ENCODE measurements at places on chromosomes 13 and 19. TPM values are rescaled to one million over a fixed set of nuclear protein-coding genes. Genes with fewer than 3 reads are reported as not detected.

GRCh38 chr19:10701955-10702525 lies 801 bp downstream of the QTRT1 start:
- peak; percentile 51 for DNase-seq

DNA sequence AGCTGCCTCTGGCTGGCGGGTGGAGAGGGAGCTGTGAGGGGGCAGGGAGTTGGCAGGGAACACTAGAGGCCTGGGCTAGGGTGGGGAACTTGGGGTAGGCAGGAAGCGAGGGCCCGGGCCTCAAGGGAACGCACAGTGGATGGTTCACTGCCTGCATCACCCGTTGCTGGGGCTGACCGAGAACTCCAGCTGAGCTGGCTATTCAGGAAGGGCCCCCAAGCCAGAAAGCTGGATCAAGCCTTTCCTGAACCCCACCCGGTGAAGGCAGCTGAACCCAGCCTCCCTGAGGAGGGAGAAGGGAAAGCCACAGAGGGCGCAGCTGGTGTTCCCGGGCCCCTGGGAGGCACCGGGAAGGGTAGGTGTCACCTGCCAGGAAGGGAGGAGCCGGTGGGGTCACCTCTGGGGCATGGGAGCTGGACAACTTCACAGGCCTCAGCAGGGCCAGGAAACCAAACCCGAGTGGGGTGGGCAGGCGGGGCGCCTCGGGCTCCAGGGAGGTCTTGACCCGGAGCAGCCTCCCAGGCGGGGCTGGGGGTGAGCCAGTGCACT lies 13.9 kb downstream of the PALM start:
- DNase-seq = no peak

GRCh38 chr13:20217168-20217567 lies 15.0 kb downstream of the GJB6 start:
- DNase-seq = no peak

GRCh38 chr19:35241417-35241816 lies 7.4 kb upstream of the LSR start:
- no peak for DNase-seq

GRCh38 chr13:109773276-109773675 lies 13.1 kb downstream of the IRS2 start:
- peak; percentile 75 for DNase-seq

GRCh38 chr19:4342314-4342614 lies 1.1 kb upstream of the MPND start:
- DNase-seq = no peak

DNA sequence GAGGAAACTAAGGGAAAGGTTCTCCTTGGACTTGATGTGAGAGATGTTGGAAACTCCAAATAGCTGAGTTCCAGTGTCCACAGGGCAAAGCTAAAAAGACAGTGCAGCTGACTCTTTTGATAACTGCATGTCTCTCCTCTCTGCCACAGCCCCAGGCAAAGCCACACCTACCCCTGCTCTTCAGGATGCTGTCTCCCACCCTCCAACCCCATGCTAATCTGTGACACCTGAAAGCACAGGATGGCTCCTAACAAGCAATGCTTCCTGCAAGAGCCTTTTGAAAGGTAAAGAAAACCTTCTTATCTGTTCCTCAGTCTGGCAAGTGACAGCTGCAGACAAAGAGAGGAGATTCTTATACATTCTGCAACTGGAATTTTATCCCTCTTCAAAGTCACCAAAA lies 14.5 kb downstream of the SLC46A3 start:
- no peak for DNase-seq

GRCh38 chr19:15365264-15365663 lies 14.3 kb downstream of the AKAP8 start:
- DNase-seq = no peak

- DNase-seq = no peak
Observed at GRCh38 chr19:7987114-7987768, 18.2 kb downstream of the ELAVL1 start.

DNA sequence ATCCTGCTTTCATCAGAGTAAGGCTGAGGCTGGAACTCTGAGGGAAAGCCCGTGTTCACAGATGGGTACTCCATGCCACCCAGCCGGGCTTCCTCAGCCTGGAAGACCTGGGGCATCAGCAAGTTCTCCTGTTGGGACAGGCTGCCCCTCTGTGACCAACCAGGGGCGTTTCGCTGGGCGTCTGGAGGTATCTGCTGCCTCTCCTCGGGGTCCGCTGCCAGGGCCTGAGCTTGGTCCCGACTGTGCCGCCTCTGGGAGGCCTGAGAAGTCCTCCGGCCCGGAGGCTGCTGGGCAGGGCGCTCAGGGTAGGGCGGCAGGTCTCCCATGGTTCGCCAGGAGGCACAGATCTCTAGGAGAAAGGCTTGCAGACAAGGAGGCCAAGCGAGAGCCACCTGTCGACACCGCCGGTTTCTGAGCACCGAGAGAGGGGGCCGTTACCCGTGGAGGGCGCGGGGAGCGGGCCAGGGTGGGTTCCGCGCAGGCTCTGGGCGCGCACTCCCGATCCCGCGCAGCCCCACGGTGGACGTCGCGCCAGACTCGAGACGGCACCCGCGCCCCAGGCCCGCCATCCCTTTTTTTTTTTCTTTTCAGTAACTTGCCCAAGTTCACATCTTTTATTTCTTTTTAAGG lies at the start of gene RSPH6A:
RSPH6A (minus strand) TSS at position 458 of the 630 bp plus-strand sequence; CDS start at position 326, 132 bp downstream.
- DNase-seq = no peak

GRCh38 chr19:17762505-17763229 lies 11.4 kb downstream of the FCHO1 start:
- DNase-seq = peak; percentile 82

- DNase-seq = no peak
Observed at GRCh38 chr13:50594276-50595051, 249.0 kb downstream of the DLEU7 start.

- no peak for DNase-seq
Observed at GRCh38 chr19:3499738-3500428, 591 bp downstream of the DOHH start.

GRCh38 chr13:65268009-65268408 lies 1962.1 kb downstream of the PCDH9 start:
- DNase-seq = no peak

DNA sequence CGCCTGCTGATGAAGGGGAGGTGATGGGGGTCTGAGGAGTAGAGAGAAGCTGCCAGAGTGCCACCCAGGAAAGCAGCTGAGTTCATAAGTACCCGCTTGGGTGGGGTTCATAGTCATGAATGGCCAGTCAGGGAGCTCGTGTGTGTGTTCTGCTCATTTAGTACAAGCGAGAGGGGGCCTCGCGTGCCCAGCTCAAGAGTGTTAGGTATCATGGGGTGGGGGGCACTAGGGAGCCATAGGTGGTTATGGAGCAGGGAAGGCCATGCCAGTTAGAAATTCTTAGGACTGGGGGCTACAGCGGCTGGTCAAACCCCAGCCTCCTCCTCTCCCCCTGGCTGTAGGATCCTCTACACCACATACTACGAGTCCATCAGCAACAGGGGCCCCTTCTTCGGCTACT lies 46.8 kb downstream of the CD320 start:
- no peak for DNase-seq

GRCh38 chr19:45468803-45469131 lies 971 bp downstream of the FOSB start:
- DNase-seq = no peak

GRCh38 chr19:6020166-6020882 lies 42.4 kb upstream of the RANBP3 start:
- DNase-seq = no peak

DNA sequence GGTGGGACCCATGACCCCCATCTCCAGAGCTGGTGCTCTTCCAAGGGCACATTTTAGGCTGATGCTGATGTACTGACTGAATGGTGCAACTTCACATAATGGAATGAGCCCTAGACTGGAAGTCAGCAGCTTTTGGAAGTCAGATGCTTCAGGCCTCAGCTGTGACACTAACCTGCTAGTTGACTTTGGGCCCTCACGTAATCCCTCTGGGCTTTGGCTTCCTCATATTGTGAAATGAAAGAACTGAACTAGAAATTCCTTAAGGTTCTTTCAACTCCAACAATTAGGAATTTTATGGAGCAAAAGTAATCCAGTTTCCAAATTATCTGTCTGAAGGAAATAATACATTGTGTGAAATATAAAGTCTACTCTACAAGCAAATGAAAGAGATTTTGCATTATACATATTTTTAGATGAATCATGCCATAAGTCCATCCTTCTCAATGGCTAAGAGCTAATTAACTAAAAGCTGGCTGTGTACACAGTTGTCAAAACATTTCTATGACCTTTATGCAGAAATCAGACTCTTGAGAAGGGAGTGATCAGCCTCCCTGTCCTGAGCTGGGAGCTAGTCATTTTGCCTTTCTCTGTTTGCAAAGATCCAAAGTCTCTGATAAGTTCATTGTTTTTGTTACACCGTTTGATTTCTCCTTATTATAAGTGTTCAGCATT lies 204.2 kb downstream of the DCLK1 start:
- no peak for DNase-seq

DNA sequence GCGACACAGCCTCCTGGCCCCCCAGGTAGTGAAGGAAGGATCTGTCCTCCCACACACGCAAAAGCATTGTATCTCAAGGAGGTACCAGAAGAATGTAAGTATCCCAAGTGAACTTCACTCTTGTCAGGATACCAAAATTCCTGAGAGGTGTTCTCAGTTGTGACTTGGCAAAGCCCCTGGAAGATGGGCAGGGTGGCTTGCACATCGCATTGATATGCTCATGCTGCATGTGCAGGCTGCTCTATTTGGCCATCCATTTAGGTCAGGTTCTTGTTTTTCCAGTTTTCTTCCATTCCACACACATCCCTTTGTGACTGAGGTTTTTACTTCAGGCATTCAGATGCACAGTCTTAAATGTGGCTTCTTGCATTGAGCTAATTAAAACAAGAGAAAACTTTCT lies 382.8 kb downstream of the FOXO1 start:
- DNase-seq = no peak

- DNase-seq = no peak
Observed at GRCh38 chr13:31859571-31859970, 120.2 kb downstream of the RXFP2 start.

- DNase-seq = no peak
Observed at GRCh38 chr13:33045851-33046592, 29.8 kb downstream of the KL start.

DNA sequence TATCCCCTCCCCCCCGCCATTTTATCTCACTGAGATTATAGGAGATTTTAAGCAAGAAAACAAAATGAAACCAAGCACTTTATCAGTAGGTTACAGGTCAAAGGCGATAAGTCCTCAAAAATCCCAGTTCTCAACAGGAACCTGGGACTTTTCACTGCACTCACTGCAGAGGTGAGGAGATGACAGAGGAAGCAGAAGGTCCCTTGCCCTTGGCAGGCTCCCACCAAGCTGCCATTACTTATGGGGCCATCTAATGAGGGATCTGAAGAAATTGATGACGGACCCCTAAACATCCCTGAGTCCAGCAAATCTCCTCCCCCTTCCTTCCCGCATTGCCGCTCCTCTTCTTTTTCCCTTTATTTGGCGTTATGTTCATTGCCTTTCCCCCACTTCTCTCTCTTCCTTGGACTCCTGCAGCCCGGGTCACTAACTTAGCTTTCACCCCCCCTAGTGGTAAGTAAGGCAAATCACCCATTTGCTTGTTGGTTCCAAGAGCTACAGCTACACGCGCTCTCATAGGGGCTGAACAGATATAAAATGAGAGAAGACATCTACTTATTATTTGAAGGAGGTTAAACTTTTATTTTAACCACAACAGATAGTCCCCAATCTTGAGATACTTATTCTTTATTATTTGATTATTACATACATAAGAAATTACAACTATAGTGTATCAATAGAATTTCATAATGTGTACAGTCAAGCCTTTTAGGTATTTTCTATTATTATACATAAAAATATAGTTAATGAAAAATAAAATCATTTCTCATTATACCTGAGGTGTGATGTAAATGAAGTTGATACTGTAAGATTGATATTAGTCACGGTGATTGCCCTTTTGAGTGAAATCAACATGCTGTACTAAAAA lies 52.0 kb upstream of the ARGLU1 start:
- peak; percentile 57 for DNase-seq

- DNase-seq = no peak
Observed at GRCh38 chr19:7864690-7865074, 9.5 kb downstream of the PRR36 start.

GRCh38 chr19:37077501-37077933 lies 716 bp upstream of the ZNF420 start:
- no peak for DNase-seq

DNA sequence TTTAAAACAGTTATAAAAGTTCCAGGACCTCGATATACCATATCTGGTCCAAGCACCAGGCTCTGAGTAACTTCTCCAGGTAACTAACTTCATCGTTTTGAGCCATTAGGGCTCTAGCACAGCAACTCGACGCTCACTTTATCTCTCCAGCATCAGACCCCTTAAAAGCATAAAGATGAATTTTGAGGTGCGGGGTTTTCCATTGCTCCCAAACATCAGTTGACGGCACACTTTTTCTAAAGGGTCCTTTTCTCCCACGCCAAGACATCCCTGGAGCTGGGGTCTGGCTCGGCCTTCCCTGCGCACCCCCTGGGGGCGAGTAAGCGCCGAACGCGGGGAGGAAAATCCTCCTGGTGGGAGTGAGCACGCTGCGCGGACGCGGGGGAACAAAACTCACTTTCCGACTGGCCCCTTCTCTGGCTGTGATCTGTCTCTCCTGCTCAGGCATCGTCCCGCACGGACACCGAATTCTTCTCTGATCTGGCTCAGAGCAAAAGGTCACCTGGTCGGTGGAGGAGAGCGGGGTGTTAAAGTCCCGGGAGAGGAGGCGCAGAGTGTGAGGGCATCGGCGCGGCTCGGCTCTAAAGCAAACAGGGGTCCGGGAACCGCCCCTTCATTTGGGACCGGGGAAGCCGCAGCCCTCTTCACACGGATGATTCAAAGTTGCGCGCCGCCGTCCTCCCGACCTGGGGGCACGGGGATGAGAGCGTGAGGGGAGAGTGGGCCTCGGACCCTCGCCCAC lies at the start of gene ATP7B:
ATP7B (minus strand) TSS at position 561 of the 742 bp plus-strand sequence; CDS start at position 448, 113 bp downstream.
- DNase-seq = peak; percentile 36

DNA sequence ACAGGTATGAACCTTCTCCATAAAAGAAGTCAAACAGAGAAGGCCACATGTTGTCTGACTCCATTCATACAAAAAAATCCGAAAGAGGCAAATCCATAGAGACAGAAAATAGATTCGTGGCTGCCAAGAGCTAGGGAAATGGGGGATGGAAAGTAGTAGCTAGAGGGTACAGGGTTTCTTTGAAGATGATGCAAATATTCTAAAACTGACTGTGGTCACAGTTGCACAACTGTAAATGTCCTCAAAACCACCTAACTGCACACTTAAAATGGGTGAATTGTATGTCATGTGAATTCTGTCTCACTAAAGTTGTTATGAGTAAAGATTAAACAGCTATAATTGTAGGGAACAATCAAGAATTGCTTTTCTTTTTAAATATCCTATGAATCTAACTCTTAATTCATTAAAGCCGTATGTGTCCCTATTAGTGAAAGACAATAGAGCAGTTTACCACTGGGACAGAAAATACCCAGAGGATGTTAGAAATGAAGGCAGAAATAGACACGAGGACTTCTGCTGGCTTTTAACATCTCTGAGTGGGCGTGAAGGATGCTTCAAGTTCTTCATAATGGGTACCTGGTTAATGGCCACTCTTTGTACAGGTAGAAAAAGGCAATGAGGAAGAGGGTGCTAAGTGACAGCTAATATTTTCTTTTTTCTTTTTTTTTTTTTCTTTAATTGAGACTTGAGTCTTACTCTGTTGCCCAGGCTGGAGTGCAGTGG lies 21.2 kb downstream of the INSR start:
- no peak for DNase-seq

Gene CRX
- 0.12 TPM for total RNA-seq

Gene SIGLEC14
- total RNA-seq = 3.7 TPM

Gene NUFIP1
- 8.3 TPM for total RNA-seq

Gene C19orf85
- not detected for total RNA-seq

Gene FCER2
- total RNA-seq = 0.79 TPM

Gene IPO5
- total RNA-seq = 323 TPM

Gene TMC4
- total RNA-seq = 0.31 TPM

Gene ADAMTSL5
- total RNA-seq = 10.7 TPM

All from testis (tissue), 5 donors.